GOT3 (cell line): ENCODE measurements at places on chromosomes 2 and 18.

DNA sequence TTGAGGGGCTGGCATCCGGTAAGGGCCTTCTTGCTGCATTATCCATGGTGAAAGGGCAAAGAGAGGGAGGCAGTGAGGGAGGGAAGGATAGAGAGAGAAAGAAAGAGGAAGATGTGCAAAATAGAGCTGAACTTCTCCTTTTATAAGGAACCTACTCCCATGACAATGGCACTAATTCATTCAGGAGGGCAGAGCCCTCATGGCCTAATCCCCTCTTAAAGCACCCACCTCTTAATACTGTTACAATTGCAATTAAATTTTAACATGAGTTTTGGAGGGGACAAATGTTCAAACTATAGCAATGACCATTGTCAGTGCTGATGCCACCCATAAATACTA lies 60.2 kb downstream of the CXCR4 start:
- no peak for DNase-seq

GRCh38 chr2:45168711-45169338 lies 159.6 kb upstream of the SIX2 start:
- no peak for DNase-seq

- DNase-seq = no peak
Observed at GRCh38 chr2:186862869-186863709, 14.1 kb upstream of the ZSWIM2 start.

DNA sequence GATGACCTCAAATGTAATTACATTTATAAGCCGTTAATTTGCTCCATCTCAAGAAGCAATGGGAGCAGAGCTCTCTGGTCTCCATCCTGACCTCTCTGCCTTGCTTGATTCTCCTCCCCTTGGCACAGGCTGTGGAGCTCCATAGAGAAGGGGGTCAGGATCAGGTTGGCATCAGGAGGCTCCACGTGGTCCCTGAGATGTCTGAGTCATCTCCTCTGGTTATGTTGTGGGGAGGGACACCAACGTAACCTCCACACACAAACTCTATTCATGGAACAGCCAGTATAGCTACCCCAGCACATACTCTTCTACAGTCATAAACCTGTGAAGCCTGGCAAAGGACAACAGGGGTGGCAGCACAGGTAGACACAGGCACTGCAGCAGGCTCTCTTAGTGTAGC lies 29.0 kb downstream of the TRABD2A start:
- DNase-seq = no peak

DNA sequence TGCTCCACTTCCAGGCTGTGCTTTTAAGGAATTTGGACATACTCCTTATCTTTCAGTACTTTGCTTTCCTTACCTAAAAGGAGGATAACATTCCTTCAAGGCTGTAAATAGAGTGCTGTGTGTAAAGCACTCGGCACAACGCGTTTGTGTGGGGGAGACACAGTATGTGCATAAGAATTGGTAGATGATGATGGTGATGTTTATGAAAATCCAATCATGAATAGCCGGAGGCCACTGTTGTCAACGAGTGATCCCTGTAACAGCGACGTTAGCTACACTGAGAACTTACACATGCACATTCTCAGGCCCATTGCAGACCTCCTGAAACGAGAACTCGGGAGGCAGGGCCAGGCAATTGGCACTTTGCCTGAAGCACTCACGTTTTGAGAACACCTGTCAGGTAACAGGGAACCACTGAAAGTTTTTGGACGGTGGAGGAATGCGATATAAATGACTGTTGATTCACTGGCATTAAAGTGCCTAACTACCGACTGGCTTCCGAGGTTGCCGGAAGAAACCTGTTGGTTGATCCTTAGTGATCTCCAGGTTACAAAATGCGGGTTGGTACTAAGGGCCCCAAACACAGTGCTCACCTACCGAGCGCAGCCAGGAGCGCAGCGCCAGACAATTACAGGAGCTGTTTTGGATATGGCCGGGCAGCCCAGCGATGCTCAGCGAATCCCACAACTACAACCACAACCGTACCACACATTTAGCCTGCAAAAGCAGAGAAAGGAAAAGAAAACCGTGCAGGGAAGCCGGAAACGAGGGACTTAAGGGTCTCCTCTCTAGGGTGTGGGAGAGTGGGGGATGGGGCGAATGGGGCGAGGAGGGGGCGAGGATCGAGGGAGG lies 1.0 kb upstream of the MAP4K4 start:
- no peak for DNase-seq

DNA sequence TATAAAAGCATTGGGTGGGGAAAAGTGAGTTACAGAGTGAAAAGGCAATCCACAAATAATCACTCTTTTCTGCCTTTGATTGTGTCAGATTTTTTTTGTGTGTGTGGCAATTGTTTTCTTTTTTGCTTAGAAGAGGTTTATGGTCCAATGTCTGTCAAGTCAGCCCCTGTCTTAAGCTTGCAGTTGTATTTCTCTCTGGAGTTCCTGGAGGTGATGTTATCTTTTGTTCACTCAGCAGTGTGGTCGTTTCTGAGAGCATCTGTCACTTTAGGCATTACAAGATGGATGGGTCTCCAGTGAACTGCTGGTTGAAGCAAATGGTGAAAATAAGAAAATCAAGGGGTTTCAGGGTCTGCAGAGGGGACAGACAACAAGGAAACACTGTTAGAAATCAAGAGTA lies 121.3 kb downstream of the GREB1L start:
- DNase-seq = no peak

GRCh38 chr2:10440736-10441135 lies 7.4 kb downstream of the ODC1 start:
- DNase-seq = no peak

GRCh38 chr2:65361623-65362022 lies 70.8 kb downstream of the SPRED2 start:
- DNase-seq = no peak

GRCh38 chr2:54464341-54464740 lies 8.2 kb downstream of the SPTBN1 start:
- no peak for DNase-seq

GRCh38 chr2:38433607-38433975 lies 56.5 kb upstream of the ATL2 start:
- DNase-seq = no peak

DNA sequence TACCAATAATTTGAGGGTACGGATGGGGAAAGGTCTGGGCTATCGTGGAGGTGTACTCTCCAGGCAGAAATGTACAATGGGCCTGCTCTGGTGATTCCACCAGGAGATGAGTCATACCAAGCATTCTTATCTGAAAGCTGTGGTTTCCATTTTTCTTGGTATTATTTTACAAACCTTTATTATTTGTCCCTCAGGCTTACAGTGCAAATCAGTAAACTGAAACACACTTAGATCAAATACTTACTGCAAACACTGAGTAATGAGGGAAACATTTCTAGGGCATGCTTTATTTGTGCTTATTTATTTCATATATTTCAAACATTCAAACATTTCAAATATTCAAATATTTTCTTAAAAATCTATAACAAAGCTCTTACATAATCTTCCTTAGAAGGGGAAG lies 319.8 kb downstream of the RND3 start:
- no peak for DNase-seq

- no peak for DNase-seq
Observed at GRCh38 chr18:75034937-75035336, 174.0 kb downstream of the PTGR3 start.

GRCh38 chr18:23825978-23826405 lies 136.7 kb downstream of the LAMA3 start:
- no peak for DNase-seq

GRCh38 chr18:63890950-63891304 lies 3.4 kb downstream of the SERPINB2 start:
- no peak for DNase-seq

- DNase-seq = no peak
Observed at GRCh38 chr2:72148837-72149555, 1.3 kb upstream of the CYP26B1 start.

- DNase-seq = no peak
Observed at GRCh38 chr18:72846736-72847533, 20.9 kb downstream of the NETO1 start.

GRCh38 chr2:207932106-207932505 lies 93.2 kb downstream of the PLEKHM3 start:
- no peak for DNase-seq

DNA sequence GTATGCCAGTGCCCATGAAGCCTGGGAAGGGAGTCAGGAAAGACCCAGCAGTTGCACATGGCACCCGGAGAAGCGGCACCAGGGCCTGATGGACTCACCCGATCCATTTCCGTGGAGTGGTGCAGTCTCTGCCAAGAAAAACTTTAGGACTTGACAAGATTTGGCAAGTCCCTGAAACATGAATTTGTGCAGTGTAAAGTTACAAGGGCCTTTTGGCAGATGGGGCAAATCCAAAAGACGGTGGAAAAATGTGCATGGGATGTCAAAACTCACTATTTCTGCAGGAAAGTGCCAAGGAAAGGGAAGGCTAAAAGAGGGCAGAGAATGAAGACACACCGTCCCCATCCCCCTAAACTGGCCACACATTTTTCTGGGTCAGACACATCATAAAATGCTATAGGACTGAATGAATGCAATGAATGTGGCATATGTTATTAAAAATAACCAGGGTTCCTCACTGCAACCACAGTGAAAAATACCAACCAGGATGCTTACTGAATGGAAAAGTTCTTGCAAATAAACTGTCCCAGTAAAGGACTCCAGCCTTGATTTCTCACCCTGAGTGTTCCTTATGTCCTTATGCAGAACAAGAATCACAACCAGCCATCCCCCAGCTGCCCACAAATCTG lies 173.5 kb upstream of the SIX2 start:
- no peak for DNase-seq

GRCh38 chr2:109242654-109243331 lies 113.8 kb downstream of the SH3RF3 start:
- no peak for DNase-seq

DNA sequence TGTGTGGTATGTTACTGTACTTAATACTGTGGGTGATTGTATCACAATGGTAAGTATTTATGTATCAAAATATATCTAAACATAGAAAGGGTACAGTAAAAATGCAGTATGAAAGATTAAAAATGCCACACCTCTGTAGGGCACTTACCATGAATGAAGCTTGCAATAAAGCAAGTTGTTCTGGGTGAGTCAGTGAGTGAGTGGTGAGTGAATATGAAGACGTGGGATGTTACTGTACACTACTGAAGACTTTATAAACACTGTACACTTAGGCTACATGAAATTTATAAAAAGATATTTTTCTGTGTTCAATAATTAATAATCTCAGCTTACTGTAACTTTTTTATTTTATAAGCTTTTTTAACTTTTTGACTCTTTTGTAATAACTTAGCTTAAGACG lies 1162.4 kb upstream of the NRXN1 start:
- no peak for DNase-seq

DNA sequence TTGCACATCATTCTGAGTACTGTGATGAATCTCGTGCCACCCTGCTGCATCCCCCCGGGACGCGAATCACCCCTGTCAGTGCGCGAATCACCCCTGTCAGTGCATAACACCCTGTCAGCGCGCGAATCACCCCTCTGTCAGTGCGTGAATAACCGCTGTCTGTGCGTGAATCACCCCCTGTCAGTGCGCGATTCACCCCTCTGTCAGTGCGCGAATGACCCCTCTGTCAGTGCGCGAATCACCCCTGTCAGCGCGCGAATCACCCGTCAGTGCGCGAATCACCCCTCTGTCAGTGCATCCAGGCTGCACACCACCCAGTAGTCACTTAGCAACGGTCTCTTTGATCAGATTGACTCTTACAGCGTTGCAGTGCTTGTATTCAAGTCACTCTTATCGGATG lies 134.4 kb upstream of the TPO start:
- DNase-seq = no peak

DNA sequence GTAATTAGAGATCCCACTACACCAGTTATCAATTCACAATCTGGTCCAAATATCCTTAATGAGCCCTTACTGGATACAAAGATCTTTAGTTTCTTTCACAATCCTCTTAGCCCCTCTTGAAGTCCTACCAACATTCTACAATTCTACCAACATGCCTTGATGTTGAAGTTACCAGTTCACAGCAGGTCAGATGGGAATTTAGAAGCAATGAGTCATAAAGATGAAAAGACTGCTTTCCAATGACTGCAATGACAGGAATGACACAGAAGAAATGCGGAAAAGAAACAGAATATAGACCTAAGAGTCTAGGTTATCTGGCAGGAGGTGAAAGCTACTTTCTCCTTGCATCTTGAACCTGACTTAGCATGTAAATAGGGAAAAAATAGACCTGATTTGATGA lies 24.5 kb downstream of the RTTN start:
- DNase-seq = no peak

DNA sequence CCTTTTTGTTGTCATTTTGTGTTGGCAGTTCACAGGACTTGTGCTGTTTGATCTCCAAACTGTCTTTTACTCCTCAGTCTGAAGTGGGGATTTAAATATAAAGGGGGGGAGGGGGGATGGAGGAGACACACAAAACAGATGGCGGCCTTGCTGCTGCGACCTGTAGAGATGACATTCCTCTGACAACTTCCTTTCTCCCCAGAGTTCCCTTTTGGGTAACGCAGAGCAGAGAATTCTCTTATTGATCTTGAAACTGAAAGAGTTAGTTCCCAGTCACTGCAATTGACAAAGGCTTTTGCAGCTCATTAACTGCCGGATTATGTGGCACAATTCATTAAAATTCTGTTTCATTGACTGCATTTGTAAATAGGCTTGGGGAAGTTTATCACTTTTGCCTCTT lies 279.3 kb downstream of the TSN start:
- no peak for DNase-seq

GRCh38 chr2:112048887-112049286 lies 6.2 kb upstream of the TMEM87B start:
- DNase-seq = no peak

DNA sequence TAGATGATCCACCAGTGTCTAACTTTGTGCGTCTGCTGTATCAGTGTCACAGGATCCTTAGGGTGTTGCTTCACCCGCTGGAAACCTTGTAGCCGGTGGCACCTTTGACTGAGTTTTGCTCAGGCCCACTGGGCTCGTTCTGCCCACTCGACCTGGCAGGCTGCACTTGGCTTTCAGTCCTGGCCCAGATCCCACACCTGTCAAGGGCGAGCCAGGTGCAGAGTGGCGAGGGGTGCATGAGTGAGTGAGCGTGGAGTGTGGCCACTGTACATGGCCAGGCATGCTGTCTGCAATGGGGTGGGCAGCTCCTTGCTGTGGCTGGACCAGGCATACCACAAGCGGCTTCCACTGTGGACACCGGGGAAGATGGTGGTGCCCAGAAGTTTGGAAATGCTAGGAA lies 179.0 kb downstream of the FAM210A start:
- no peak for DNase-seq

- no peak for DNase-seq
Observed at GRCh38 chr18:1244397-1245122, 339.9 kb downstream of the ADCYAP1 start.

- no peak for DNase-seq
Observed at GRCh38 chr2:208984376-208985090, 439.3 kb upstream of the MAP2 start.

DNA sequence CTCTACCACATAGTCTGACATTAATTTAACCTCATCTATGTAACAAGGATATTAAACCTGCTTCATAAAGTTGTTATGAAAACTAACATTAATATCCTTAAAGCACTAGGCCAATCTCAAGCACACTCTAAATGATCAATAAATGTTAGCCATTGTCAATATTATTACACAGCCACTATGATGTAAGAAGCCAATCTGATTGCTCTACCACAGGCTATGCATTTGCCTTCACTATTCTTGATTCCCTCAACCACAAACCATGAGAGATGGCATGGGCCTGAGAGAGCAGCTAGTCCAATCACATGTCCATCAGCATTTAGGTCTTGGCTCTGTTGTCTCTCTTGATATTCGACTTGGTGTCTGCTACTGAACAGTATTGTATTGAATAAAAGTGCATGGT lies 4.2 kb downstream of the SLC25A12 start:
- no peak for DNase-seq

- no peak for DNase-seq
Observed at GRCh38 chr18:572091-572830, 7.9 kb upstream of the CETN1 start.
